ENCODE measurements at places on chromosomes 11 and 22. TPM values are rescaled to one million over a fixed set of nuclear protein-coding genes. Genes with fewer than 3 reads are reported as not detected.
A peak's percentile ranks its signal among the peaks of the same experiment; 100 is the strongest.

- no peak for DNase-seq
- H3K27ac ChIP-seq: no peak overlapping the region
- no peaks in the 10 kb centered on the region for H3K4me1 ChIP-seq
- H3K36me3 ChIP-seq: no peaks in the 10 kb centered on the region
Observed at GRCh38 chr11:85595285-85595884, 31.8 kb downstream of the DLG2 start.

GRCh38 chr22:23537416-23537815, 42.7 kb downstream of the IGLL1 start:
- H3K4me3 ChIP-seq: no peak overlapping the region
- H3K4me1 ChIP-seq: peaks cover 9% of the 10 kb centered on the region
- no peaks in the 10 kb centered on the region for H3K36me3 ChIP-seq

- H3K4me1 ChIP-seq: peaks cover 6% of the 10 kb centered on the region
- no peaks in the 10 kb centered on the region for H3K36me3 ChIP-seq
- H3K4me3 ChIP-seq: no peak overlapping the region
- no peak for DNase-seq
Observed at GRCh38 chr11:1623716-1624115, 1.8 kb upstream of the KRTAP5-4 start.

GRCh38 chr11:1667121-1667850, 29.7 kb upstream of the KRTAP5-6 start:
- no peak overlapping the region for H3K4me3 ChIP-seq
- H3K4me1 ChIP-seq: no peaks in the 10 kb centered on the region
- H3K27me3 ChIP-seq: peaks cover 21% of the 10 kb centered on the region
- no peak overlapping the region for H3K27ac ChIP-seq
- no peak for DNase-seq

- peaks cover 30% of the 10 kb centered on the region for H3K27me3 ChIP-seq
- no peak for DNase-seq
Observed at GRCh38 chr22:23044570-23044969, 25.7 kb upstream of the GNAZ start.

GRCh38 chr11:114610550-114610949, 15.0 kb upstream of the NXPE4 start:
- H3K27ac ChIP-seq: no peak overlapping the region
- H3K4me1 ChIP-seq: no peaks in the 10 kb centered on the region
- DNase-seq: no peak
- H3K27me3 ChIP-seq: no peaks in the 10 kb centered on the region
- H3K36me3 ChIP-seq: no peaks in the 10 kb centered on the region
- H3K4me3 ChIP-seq: no peak overlapping the region

- peaks cover 21% of the 10 kb centered on the region for H3K4me1 ChIP-seq
- H3K4me3 ChIP-seq: peak overlapping the region; percentile 88
- no peak for DNase-seq
- peak overlapping the region; percentile 49 for H3K27ac ChIP-seq
- H3K27me3 ChIP-seq: no peaks in the 10 kb centered on the region
Observed at GRCh38 chr11:64224151-64224890, 1.7 kb downstream of the TRPT1 start.

DNA sequence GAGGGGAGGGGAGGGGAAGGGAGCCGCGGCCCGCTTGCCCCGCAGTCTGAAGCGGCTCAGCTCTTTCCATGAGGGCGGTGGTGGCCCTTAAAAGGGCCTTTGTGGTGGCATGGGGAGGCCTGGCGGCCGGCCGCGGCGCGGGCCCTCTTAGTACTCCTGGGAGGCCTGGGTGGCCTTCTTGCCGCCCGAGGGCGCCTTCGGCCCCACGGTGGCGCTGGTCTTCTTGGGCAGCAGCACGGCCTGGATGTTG, 6.9 kb downstream of the DPAGT1 start:
- peaks cover 3% of the 10 kb centered on the region for H3K27me3 ChIP-seq
- H3K36me3 ChIP-seq: peaks cover 58% of the 10 kb centered on the region

GRCh38 chr11:78201096-78201818, 12.5 kb downstream of the USP35 start:
- peaks cover 37% of the 10 kb centered on the region for H3K4me1 ChIP-seq
- H3K36me3 ChIP-seq: peaks cover 13% of the 10 kb centered on the region
- H3K27me3 ChIP-seq: no peaks in the 10 kb centered on the region

DNA sequence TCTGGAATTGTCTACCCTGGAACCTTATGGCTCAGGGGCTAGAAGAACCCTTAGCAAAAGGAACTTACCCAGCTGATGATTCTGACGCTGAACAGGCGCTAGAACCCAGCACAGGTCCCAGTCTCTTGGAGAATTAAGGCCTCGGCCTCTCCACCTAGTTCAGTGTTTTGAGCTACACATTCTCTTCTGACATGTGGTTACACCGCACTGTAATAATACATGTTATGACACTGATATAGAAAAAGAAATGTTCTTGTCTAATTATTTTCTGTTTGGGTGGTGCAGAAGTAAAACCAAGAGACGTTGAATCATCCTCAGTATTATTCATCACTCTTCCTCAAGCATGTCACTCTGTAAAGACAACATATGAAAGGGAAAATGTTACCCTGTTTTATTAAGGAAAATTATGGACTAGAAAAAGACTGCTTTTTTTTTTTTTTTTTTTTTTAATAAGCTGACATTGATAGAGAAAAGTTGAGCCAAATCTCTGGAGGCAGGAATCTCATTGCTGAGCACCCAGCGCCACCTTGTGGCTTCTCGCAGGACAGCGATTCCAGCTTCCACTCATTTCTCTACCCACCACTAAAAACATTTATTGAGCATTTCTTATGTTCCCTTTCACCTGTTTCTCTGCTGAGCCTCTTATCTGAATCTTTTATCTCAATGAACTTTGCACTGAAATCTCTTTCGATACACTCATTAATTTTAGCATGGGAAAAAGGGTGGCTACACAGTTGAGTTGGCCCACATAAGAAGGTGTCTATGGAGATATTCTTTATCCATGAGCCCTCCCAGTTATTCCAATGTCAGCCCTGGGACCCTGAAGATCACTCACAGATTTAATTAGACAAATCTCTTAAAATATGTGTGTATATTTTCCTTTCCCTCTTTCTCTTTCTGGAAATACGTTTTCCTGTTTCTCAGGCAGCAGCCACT, 12.6 kb upstream of the APLNR start:
- no peak overlapping the region for H3K4me3 ChIP-seq
- H3K27me3 ChIP-seq: peaks cover 33% of the 10 kb centered on the region
- H3K27ac ChIP-seq: no peak overlapping the region
- H3K4me1 ChIP-seq: peaks cover 4% of the 10 kb centered on the region

DNA sequence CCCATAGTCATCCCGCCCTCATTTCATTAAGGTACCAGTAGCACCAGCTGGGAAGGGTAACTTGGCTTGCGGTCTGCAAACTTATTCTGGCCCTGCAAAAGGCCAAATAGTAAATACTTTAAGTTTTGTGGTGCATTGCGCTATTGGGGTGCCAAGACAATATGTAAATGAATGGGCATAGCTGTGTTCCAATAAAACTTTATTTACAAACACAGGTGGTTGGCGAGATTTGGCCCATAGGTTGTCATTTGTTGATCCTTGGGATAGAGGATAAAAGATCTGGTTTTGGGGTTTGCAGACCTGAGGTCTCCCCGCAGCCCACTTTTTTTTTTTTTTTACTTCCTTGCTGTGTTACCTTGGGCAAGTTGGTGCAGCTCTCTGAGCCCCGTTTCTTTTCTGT, 127.4 kb downstream of the MIAT start:
- H3K36me3 ChIP-seq: peaks cover 29% of the 10 kb centered on the region
- no peak for DNase-seq
- H3K27ac ChIP-seq: no peak overlapping the region
- no peaks in the 10 kb centered on the region for H3K4me1 ChIP-seq

DNA sequence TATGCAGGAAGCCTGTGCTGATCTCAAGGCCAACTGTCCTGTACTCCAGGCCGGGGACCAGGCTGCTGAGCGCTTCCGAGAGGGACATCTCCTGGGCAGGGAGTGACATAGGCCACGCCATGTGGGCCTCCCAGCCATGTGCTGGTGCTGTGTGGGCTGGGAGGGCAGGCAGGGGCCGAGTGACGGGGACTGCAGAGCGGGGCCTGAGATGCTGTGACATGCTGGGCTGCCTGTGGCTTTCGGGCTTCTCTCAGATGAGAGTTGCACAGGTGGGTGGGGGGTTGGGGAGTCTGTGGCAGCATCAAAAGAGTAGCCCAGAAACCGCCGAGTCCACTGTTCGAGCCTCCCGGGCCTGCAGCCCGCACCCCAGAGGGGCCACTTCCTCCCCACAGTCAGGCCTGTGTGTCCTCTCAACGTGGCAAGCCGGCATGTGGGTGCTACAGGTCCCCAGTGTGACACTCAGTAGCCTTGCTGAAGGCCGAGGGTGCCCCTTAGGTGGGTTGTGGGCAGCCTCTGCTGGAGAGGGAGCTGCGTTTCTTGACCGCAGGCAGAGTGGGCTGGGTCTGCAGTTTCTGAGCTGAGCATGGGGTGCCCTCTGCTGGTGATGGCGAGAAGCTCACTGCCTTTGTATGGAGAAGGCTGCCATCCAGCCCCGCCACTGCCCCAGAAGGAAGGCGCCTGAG, 101.2 kb downstream of the BCR start:
- H3K36me3 ChIP-seq: peaks cover 12% of the 10 kb centered on the region
- H3K27ac ChIP-seq: no peak overlapping the region
- no peaks in the 10 kb centered on the region for H3K27me3 ChIP-seq
- no peak overlapping the region for H3K4me3 ChIP-seq

DNA sequence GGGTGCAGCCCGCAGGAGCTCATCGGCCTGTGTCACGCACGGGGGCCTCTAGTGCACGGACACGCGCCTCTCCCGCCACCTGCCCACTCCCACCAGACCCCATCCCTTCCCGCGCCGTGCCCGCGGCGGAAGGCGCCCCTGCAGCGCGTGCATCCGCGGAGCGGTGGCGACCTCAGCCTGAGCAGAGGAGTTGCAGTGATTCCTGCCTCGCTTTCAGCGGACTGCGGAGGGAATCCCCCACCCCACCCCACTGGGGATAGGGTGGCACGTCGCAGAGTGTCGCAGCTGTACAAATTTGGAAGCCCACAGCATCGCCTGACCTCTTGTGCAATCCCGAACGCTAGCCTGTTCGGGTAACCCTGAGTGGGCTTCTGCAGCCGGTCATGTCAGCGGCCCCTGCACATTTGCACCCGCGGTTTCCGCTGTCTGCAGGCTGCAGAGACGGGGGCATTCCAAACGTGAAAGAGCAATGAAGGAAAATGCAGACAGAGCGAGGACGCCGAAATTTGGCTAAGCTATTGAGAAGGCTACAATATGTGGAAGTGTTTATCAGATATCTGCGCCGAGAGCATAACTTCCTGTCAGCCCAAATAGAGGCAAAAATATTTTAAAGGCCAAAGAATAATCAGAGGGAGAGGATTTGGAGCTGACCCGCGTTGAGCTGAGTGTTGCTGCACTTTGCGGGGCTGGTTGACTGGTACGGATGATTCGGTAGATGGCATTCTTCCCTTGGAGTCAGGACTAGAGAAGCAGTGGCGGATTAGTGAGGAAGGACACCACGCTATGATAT, 617 bp upstream of the ARHGAP20 start:
- peaks cover 12% of the 10 kb centered on the region for H3K4me1 ChIP-seq
- peaks cover 47% of the 10 kb centered on the region for H3K27me3 ChIP-seq
- H3K36me3 ChIP-seq: no peaks in the 10 kb centered on the region
- peak overlapping the region; percentile 20 for H3K4me3 ChIP-seq
- no peak overlapping the region for H3K27ac ChIP-seq
- DNase-seq: no peak

- DNase-seq: no peak
- no peak overlapping the region for H3K4me3 ChIP-seq
- H3K4me1 ChIP-seq: no peaks in the 10 kb centered on the region
- no peaks in the 10 kb centered on the region for H3K36me3 ChIP-seq
Observed at GRCh38 chr11:11806074-11806473, 35.7 kb upstream of the USP47 start.

DNA sequence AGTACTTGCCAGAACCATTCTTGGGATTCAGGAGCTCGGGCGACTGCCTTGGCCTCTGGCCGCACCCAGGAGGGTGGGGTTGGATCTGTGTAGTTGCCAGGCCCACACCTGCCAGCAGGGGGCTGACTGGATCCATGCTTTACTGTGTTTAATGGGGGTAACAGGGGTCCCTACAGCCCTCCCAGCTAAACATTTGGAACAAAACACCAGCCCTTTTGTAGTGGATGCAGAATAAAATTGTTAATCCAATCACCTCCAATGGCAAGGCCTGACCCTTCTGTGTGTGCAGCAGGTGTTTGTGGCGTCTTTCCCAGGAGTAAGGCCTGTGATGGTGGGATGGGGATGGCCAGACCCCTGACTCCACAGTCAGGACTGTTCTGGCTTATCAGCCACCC, 22.5 kb downstream of the SUN2 start:
- peaks cover 39% of the 10 kb centered on the region for H3K4me1 ChIP-seq
- no peaks in the 10 kb centered on the region for H3K27me3 ChIP-seq
- peak; percentile 63 for DNase-seq
- H3K4me3 ChIP-seq: peak overlapping the region; percentile 29

DNA sequence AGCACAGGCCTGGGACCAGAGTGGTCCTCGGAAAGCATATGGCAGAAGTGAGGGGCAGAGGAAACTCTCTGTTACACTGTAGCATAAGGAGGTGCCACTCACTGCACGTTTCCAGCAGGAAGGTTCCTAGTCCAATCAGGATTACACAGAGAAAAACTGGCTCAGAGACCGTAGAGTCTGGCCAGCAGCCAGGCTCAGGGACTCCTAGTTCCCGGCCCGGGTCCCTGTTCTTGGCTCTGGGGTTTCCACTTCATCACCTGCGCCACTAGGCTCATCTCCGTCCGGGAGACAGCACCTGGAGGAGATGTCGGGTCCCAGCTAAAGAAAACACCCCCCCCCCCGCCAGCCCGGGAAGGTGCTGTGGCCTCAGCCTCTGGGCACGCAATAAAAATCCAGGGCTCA, 1.1 kb downstream of the TTLL12 start:
- no peak for DNase-seq
- peaks cover 8% of the 10 kb centered on the region for H3K36me3 ChIP-seq

DNA sequence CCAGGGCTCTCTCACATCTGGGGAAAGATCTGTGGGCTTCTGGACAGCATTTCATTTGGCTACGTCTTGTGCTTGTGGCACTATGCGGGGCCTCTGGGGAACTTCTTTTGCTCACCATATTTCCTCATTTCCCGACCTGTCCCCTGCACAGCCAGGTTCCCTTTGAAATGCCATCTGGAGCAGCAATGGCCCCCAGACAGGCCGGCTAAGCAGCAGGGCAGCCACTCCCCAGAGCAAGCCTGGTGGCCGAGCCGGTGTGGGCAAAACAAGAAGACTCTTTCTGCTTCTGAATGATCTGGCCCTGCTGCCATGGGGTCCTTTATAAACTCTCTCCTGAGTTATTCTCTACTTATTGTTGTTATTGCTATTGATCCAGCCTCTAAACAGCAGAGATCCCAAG, 190.7 kb upstream of the NECTIN1 start:
- H3K4me3 ChIP-seq: no peak overlapping the region
- H3K4me1 ChIP-seq: no peaks in the 10 kb centered on the region
- H3K36me3 ChIP-seq: no peaks in the 10 kb centered on the region
- H3K27me3 ChIP-seq: peaks cover 8% of the 10 kb centered on the region
- no peak overlapping the region for H3K27ac ChIP-seq
- DNase-seq: no peak

B4GALNT4 gene
- 4.0 TPM for total RNA-seq

HTATIP2 gene
- 83.4 TPM for total RNA-seq

CELSR1 gene
- total RNA-seq: 0.24 TPM

MYO7A gene
- total RNA-seq: 0.38 TPM

Data from activated CD4-positive, alpha-beta memory T cell treated with anti-CD3 and anti-CD28 coated beads for 36 hours (primary cell).